ENCODE measurements at places on chromosomes 7 and 10.

DNA sequence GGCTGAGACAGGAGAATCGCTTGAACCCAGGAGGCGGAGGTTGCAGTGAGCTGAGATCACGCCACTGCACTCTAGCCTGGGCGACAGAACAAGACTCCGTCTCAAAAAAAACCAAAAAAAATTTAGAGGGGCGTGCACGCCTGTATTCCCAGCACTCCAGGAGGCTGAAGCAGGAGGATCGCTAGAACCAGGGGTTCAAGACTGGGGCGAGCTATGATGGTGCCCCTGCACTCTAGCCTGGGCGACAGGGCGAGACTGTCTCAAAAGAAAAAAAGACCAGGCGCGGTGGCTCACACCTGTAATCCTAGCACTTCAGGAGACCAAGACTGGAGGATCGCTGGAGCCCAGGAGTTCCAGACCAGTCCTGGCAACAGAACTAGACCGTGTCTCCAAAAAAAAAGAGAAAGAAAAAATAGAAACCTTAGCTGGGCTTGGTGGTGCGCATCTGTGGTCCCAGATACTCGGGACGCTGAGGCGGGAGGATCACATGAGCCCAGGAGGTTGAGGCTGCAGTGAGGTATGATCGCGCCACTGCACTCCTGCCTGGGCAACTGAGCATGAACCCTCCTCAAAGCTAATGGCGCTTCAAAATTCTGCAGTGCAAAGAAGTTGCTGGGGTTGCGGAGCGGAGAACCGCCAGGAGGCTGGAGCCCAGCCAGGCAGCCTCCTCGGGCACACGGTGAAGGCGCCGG lies 382 bp upstream of the MBLAC1 start:
- DNase-seq = no peak

DNA sequence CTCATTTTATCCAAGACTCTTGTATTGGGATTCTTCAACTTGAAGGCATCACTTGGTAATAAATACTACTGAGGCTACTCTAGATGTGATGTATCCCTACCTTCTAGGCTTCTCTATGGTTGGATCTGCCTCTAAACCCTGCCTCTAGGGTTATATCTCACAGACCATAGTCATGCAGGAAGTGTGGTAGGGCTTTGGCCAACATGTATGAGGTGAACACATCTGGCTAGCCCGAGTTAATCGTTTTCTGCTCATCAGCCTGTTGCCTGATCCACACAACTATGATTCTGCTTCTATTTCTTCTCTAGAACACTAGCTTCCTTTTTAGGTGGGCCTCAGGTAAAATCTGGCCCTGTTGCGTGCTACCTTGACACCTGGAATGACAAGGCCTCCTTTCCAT lies 78.7 kb upstream of the NME8 start:
- no peak for DNase-seq

GRCh38 chr10:61933859-61934555 lies 32.5 kb downstream of the ARID5B start:
- DNase-seq = no peak

- DNase-seq = peak; percentile 21
Measured at GRCh38 chr7:114109721-114110120, 190.9 kb upstream of the PPP1R3A start.

DNA sequence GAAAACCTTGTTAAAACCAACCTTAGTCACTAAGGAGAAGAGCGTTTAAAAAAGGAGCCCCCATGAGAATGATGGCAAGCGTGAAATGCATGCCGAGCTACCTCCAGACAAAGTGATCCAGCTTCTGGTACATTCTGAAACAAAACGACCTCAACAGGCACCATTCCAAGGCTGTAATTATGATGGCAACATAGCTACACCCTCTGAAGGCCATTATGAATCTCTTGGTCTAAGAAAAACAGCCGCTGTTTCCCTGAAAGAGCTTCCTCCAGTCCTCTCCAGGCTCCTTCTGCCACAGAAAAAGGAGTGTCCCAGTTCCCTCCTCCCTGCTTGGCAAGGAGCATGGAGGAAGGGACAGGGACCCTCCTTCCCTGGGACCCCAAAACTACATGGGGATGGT lies 50.0 kb upstream of the ABLIM1 start:
- DNase-seq = no peak

- no peak for DNase-seq
Measured at GRCh38 chr7:47682874-47683273, 101.0 kb upstream of the TNS3 start.

DNA sequence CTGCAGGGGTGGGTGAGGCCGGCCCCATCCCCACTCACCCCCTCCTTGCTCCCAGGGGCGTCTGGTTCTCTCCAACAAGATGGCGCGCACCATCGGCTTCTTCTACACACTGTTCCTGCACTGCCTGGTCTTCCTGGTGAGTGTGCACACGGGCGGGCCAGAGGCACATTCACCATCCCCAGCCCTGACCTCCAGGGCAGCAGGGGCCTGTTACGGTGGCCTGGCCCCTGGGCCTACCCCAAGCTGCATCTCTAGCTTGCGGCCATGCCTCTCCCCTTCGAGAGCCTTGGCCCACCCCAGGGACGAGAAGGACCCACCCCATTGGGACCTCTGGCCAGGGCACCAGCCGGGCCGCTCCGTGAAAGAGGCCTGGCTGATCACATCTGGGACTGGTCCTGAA lies 4.9 kb upstream of the SH2B2 start:
- DNase-seq = no peak

GRCh38 chr10:80671847-80672246 lies 134.1 kb downstream of the SH2D4B start:
- no peak for DNase-seq

- no peak for DNase-seq
Measured at GRCh38 chr7:37826825-37827224, 21.6 kb upstream of the NME8 start.

GRCh38 chr10:46266306-46266985 lies 20.4 kb upstream of the ANTXRL start:
- peak; percentile 87 for DNase-seq

GRCh38 chr7:28615091-28615490 lies 202.8 kb downstream of the CREB5 start:
- DNase-seq = no peak
